Natural killer cell (primary cell): ENCODE measurements at places on chromosomes 4 and X. TPM values are rescaled to one million over a fixed set of nuclear protein-coding genes. Genes with fewer than 3 reads are reported as not detected.

DNA sequence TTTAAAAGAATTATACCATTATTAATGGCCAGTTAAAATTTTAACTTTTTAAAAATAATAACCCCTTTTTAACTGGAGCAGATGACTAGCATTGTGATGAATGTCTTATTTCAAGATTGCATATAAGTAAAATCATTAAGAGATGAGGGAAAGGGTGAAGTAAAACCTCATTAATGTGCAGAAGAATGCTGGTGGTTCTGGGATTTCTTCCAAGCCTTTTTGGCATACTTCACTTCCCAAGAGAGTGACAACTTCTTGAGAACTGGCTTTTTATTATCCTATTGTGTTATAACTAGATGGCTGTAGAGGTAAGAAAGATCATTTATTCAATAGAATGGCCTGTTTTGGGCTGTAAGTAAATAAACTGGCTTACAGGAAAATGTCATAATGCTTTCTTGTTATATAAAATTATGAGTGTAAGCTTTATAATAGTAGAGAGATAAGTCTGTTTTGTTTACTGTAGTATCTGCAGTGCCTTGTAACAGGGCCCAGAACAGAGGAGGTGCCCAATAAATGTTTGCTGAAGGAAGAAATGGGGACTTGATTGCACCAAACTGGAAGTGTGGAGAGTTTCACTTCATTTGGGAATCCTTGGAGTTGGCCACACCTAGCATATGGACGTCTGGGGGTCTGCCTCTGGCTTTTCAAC lies 242.9 kb upstream of the PITX2 start:
- no peak overlapping the region for H3K4me3 ChIP-seq
- H3K27me3 ChIP-seq = no peaks in the 10 kb centered on the region
- H3K4me1 ChIP-seq = no peaks in the 10 kb centered on the region

DNA sequence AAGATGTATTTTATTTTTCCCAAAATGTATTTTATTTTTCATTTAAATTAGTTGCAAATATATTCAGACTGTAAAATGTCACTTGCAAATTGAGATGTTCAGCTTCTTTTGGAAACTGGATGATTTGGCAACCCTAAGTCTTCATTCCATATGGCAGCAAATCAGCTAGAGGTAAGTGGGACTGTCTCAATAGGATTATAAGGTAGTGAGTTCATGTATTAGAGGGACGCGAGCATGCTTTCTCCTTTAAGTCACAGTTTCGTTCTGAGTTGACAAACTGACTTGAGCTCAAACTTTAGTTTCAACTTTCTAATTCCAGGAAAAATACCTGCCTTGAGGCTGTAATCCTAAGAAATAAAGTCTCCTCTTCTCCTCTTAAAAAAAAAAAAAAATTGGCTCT lies 44.2 kb upstream of the TMEM131L start:
- H3K4me3 ChIP-seq = no peak overlapping the region
- H3K27ac ChIP-seq = no peak overlapping the region
- peaks cover 8% of the 10 kb centered on the region for H3K4me1 ChIP-seq
- H3K27me3 ChIP-seq = no peaks in the 10 kb centered on the region

DNA sequence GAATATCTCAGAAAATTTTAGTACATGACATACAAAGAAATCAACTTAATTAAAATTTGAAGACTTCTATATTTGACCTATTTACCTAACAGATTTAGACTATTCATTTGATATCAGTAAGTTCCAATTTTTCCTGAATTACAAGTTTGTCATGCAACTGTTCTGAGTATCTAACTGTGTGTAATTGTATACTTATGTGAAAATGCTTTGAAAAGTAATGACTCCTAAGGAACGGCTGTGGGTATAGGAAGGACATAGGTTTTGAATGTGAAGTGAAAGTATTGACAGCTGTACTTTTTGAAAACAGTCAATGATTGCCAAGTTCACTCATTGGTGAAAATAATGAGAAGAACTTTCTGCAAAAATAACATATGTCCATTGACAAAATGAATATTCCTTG lies 2.9 kb downstream of the GRIA2 start:
- no peak overlapping the region for H3K4me3 ChIP-seq
- DNase-seq = no peak
- peaks cover 7% of the 10 kb centered on the region for H3K27me3 ChIP-seq
- H3K4me1 ChIP-seq = no peaks in the 10 kb centered on the region
- H3K36me3 ChIP-seq = no peaks in the 10 kb centered on the region

GRCh38 chr4:77471821-77472495 lies 133.7 kb upstream of the CXCL13 start:
- H3K27me3 ChIP-seq = no peaks in the 10 kb centered on the region
- no peak for DNase-seq
- no peak overlapping the region for H3K4me3 ChIP-seq
- H3K36me3 ChIP-seq = no peaks in the 10 kb centered on the region

DNA sequence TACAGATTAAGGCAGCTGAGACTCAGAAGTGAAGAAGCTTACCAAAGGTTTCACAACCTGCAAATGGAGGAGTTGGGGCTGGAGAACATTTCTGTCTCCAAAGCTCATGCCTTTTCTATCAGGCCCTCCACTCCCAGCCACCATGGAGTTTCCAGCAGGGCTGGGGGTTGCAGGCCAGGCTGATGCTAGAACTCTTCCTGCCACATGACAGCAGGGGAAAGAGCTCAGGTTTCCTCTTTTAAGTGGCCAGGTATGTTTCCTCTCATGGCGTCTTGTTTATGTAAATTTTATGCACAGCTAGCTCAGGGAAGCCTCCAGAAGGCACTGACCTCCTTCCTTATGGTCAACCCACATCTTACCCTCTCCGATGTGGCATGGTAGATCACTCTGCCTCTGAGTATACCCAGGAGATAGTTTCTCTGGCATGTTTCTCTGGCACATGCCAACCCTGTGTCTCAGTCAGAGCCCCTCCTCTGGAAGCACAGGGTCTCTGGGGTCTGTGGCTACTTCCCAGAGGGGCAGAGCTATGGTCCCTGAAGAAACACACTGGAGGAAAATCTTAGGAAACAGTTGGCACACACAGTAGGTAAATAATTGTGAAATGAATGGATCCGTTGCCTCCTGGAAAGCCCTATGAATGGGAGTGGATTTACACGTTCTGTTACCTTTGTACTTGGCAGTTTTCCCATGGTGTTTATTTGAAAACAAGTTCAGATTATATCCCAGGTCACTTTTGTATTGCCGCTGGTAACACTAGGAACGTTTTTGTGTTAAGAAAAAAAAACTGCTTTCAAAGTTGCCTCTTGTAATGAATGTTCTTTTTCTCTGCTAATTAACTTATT lies 28.9 kb downstream of the PDK3 start:
- no peaks in the 10 kb centered on the region for H3K27me3 ChIP-seq
- peaks cover 20% of the 10 kb centered on the region for H3K4me1 ChIP-seq
- peak; percentile 33 for DNase-seq

DNA sequence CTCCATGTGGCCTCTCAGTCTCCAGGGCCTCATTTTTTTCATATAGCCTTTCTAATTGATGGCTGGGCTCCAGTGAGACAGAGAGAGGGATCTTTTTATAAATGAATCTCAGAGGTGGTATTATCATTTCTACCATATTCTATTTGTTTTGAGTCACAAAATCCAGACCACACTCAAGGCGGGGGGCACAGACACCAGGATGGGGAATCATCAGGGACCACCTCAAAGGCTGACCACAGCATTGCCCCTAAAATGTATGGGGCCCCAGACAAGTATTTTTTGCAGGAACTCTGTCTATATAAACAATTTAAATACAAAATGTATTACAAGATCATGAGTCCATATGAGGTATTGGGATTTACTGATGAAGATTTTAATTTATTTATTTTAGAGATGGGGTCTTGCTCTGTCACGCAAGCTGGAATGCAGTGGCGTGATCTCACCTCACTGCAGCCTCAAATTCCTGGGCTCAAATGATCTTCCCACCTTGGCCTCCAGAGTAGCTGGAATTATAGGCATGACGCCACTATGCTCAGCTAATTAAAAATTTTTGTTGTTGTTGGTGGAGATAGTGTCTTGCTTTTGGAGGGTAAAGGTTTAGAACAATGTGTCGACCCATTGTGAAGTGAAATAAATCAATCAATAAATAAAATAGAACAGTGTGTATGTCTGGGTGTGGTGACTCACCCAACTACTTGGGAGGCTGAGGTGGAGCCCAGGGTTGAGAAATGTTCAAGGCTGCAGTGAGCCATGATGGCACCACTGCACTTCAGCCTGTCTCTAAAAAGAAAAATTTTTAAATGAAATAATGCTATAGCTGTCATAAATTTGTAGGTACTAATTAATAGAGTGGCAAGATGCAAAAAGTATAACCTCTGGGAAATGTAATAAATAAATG lies 29.4 kb downstream of the WDR13 start:
- H3K27ac ChIP-seq = no peak overlapping the region
- H3K4me1 ChIP-seq = peaks cover 4% of the 10 kb centered on the region
- no peaks in the 10 kb centered on the region for H3K27me3 ChIP-seq
- DNase-seq = no peak
- no peaks in the 10 kb centered on the region for H3K36me3 ChIP-seq
- H3K4me3 ChIP-seq = no peak overlapping the region

DNA sequence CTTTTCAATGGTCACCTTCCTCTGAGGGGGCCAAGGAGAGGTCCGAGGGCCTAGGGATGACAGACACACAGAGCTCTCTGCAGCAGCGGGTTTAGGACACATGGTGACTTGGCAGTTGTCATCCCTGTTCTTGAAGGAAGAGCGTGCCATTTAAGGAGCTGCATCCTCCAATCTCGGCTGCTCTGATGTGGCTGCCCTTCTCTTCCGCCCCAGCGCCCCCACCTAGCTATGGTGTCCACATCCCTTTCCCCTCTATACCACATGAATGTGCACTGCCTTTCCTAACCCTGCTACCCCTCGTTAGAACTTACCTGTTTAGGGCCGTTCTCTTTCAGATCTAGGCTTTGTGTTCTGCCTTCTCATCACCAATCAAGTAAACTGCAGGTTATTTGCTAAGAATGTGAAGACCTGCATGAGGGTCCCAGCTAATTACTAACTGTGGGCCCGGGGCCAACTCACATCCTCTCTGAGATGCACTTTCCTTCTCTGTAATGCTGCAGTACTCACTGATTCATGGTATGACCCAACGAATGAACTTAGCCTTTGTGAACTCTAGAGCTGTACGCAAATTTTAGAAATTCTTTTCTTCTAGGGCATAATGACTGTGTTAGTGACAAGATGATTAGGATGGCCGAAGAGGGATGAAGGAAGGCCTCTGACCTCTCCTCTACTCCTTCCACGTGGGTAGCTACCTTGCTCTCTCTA lies 38.2 kb downstream of the CHST7 start:
- DNase-seq = peak; percentile 55
- H3K4me1 ChIP-seq = peaks cover 10% of the 10 kb centered on the region
- no peaks in the 10 kb centered on the region for H3K27me3 ChIP-seq
- H3K4me3 ChIP-seq = no peak overlapping the region
- H3K27ac ChIP-seq = no peak overlapping the region

GRCh38 chr4:68451246-68452211 lies 4.3 kb downstream of the TMPRSS11E start:
- no peak overlapping the region for H3K4me3 ChIP-seq
- H3K4me1 ChIP-seq = no peaks in the 10 kb centered on the region
- H3K27ac ChIP-seq = no peak overlapping the region
- H3K36me3 ChIP-seq = no peaks in the 10 kb centered on the region

GRCh38 chrX:23911126-23911835 lies 3.5 kb downstream of the CXorf58 start:
- no peaks in the 10 kb centered on the region for H3K36me3 ChIP-seq
- no peaks in the 10 kb centered on the region for H3K27me3 ChIP-seq
- no peak for DNase-seq
- no peak overlapping the region for H3K27ac ChIP-seq

GRCh38 chrX:130676861-130677260 lies 226.1 kb downstream of the ENOX2 start:
- H3K36me3 ChIP-seq = no peaks in the 10 kb centered on the region
- no peak for DNase-seq
- no peak overlapping the region for H3K27ac ChIP-seq
- no peak overlapping the region for H3K4me3 ChIP-seq

DNA sequence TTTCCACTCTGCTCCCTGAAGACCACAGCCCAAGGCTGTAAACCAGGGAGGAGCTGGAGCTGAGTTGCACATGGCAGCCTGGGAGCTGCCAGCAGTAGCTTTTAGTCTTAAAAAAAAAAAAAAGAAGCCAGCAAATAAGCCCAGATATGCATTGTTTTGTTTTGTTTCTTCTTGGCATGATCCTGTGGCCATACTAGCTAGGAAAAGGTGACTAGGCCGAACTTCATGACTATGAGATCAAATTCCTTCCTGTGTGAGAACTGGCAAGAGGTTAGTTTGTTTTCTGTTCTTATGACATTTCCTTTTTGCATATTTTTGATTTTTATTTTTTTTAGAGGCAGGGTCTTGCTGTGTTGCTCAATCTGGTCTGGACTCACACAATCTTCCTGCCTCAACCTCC lies 323.3 kb downstream of the DCTD start:
- no peaks in the 10 kb centered on the region for H3K4me1 ChIP-seq
- H3K27ac ChIP-seq = no peak overlapping the region
- H3K4me3 ChIP-seq = no peak overlapping the region

- no peak for DNase-seq
- H3K36me3 ChIP-seq = no peaks in the 10 kb centered on the region
- no peak overlapping the region for H3K27ac ChIP-seq
- H3K4me1 ChIP-seq = no peaks in the 10 kb centered on the region
- no peaks in the 10 kb centered on the region for H3K27me3 ChIP-seq
These were observed 167.0 kb upstream of the IL15 start for GRCh38 chr4:141469392-141469791.

DNA sequence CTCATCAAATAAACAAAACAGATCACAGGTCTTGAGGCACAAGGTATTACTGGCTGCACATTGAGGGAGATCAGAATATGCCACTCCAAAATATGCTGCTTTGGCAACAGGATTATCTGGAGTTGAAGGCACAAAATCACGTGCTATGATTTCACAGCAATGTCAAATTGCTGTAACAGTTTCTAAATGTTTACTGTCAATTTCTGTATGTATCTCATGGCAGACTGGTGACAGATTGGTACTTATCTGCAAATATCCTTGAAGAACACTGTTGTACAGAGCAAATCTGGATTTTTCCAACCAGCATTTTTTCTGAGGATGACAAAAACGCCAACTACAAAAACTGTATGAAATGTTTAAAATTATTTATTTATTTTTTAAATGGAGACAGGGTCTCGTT lies 26.7 kb downstream of the GPR82 start:
- no peaks in the 10 kb centered on the region for H3K4me1 ChIP-seq
- no peaks in the 10 kb centered on the region for H3K27me3 ChIP-seq
- H3K36me3 ChIP-seq = no peaks in the 10 kb centered on the region
- no peak for DNase-seq
- H3K27ac ChIP-seq = no peak overlapping the region

- H3K4me1 ChIP-seq = peaks cover 8% of the 10 kb centered on the region
- DNase-seq = no peak
- no peaks in the 10 kb centered on the region for H3K27me3 ChIP-seq
These were observed 23.6 kb downstream of the CFAP99 start for GRCh38 chr4:2442175-2442993.

- no peak for DNase-seq
- no peak overlapping the region for H3K4me3 ChIP-seq
- no peaks in the 10 kb centered on the region for H3K36me3 ChIP-seq
- H3K27me3 ChIP-seq = no peaks in the 10 kb centered on the region
- no peaks in the 10 kb centered on the region for H3K4me1 ChIP-seq
- no peak overlapping the region for H3K27ac ChIP-seq
These were observed 31.1 kb upstream of the CYLC1 start for GRCh38 chrX:83829874-83830273.

GRCh38 chr4:31964685-31965084 lies 1244.5 kb downstream of the PCDH7 start:
- H3K4me3 ChIP-seq = no peak overlapping the region
- H3K27ac ChIP-seq = no peak overlapping the region
- no peaks in the 10 kb centered on the region for H3K27me3 ChIP-seq
- no peaks in the 10 kb centered on the region for H3K36me3 ChIP-seq

GRCh38 chr4:148254621-148255343 lies 187.4 kb downstream of the NR3C2 start:
- no peak overlapping the region for H3K4me3 ChIP-seq
- H3K27ac ChIP-seq = no peak overlapping the region
- no peak for DNase-seq
- H3K36me3 ChIP-seq = no peaks in the 10 kb centered on the region

Gene PAGE2
- not detected for total RNA-seq

Gene NEXMIF
- total RNA-seq = 0.02 TPM

Gene RENBP
- total RNA-seq = 14.3 TPM

Gene PABPC1L2A
- total RNA-seq = not detected
